ENCODE measurements at places on chromosomes 1 and 21.

DNA sequence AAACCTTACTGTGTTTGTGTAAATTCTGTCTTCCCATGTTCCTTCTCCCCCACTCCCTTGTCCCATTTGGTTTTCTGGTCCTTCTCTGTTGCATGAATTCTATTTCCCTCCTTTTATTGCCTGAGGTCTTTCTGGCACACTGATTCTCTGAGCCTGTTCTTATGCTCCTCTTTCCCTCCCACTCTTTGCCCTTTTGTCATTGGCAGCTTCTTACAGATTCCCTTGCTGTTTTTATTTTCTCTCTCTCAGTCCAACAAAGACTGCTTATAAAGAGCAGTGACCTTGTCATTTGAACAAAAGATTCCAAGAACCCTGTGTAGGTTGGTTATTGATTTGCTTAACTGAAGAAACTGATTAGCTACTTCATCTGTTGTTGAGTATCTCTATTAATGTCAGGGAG, 49.7 kb downstream of the GPR52 start:
- DNase-seq, result no peak

DNA sequence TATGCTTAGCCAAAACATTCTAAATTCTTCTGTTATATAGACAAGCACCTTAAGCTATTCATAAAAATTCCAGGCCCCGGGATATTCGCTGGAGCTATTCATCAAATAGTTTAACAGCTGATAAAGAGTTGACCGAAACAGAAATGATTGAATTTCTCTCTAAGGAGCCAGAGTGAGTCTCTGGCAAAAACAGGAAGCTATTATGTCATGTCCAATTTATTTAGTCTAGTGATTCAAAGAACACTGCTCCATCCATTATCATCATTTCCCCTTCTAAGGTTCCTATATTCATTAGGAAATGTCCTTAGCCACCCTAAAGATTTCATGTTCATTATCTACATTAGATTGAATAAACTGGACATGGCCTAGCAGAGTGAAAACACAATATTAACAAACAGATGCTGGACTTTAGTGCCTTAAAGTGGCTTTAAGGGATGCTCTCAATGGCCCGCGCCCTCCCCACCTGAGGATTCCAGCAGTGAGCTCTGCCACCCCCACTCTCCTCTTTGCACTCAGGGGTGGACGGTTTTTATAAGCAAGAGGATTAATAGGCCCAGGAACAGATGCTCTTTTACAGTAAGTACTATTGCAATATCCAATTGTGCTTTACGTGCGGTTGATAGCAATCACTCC, 122.1 kb upstream of the RGS1 start:
- no peak for DNase-seq

DNA sequence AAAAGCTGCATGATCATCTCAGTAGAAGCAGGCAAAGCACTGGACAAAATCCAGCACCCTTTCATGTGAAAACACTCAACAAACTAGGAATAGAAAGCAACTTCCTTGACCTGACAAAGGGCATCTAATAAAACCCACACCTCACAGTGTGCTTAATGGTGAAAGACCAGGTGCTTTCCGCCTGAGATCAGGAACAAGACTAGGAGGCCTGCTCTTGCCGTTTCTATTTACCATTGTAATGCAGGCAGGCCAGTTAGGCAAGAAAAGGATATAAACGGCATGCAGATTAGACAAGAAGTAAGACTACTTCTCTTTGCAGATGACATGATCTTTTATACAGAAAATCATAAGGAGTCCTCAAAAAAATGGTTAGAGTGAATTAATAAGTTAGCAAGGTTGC, 37.2 kb downstream of the SLC37A1 start:
- DNase-seq, result no peak

GRCh38 chr1:206002871-206003801, at the start of gene RAB7B:
Gene RAB7B (minus strand): TSS chr1:206003395. CDS start chr1:205994135, 9,260 bp downstream.
- DNase-seq, result no peak

DNA sequence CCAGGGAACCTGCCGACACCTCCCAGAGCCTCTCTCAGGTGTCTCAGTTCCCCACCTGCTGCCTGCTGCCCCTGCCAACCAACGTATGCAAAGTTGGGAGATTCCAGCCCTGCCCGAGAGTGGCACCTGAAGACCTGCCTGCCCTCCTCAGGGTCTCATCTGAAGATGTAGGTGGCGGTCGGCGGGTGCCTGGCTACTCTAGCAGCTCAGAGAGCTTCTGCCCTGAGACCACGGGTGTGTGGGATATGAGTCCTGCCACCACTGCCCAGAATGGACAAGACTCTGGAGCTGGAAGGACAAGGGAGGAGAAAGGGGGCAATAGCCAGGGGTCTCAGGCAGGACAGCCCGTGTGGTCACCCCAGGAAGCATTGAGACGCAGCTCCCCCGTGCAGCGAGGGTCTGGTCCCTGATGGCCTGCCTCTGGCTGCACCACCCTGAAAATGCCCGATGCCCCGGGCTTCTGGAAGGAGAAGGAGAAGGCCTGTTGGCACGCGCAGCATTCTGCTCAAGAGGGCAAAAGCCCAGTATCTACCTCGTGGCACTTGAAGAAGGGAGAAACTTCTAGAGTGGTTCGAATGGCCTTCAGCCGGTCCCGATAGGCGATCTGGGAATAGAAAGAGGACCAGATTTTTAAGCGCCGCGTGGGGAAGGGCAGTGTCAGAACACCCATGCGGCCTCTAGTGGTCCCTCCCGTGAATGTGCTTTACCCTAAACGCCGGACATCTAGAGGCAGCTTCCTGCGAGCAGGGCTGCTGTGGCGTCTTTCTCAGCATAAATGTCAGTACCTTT, 88.8 kb downstream of the STUM start:
- no peak for DNase-seq

DNA sequence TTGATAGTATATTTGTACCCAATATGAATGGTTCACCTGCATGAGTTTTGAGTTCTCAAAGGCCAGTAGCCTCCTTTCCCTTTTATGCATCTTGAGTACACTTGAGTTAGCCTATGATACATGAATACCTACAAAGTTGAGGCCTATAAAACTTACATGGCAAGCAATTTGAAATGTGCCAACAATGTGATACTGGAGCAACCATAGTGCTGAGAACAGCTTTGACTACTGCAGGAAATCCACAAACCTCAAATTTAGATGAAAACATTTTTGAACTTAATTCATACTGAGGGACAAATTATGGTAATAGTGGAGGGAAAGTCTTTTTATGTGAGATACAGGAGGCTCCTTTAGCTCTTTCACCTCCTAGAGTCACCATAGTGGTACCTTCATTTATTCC, 37.4 kb downstream of the LEPR start:
- DNase-seq, result no peak

Data from spinal cord (tissue), 10 donors.